ENCODE measurements at places on chromosomes 5 and 9.

- no peak for DNase-seq
Observed at GRCh38 chr9:124760719-124761118, 10.4 kb downstream of the NR6A1 start.

- no peak for DNase-seq
Observed at GRCh38 chr5:82509762-82510161, 231.6 kb upstream of the RPS23 start.

- no peak for DNase-seq
Observed at GRCh38 chr9:93567271-93567959, 9.0 kb upstream of the PHF2 start.

- DNase-seq = no peak
Observed at GRCh38 chr5:23352446-23352845, 155.0 kb upstream of the PRDM9 start.

GRCh38 chr5:37370550-37370863, 399 bp downstream of the NUP155 start:
- DNase-seq = no peak

DNA sequence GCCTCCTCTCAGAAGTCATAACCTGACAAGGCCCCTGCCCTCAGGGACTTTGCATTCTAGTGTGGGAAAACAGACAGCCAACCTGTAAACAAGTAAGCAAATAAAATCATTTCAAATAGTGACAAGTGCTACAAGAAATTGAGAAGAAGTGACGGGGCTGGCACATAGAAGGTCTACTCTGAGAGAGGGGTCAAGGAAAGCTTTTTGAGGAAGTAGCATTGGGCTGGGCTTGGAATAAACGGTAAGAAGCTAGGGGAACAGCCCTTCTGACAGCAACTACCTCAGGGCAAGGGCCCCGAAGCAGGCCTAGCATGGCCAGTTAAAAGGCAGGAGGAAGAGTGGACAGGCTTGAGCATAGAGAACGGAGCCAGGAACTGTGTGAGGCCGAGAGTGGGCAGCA, 4.8 kb upstream of the SLC2A8 start:
- no peak for DNase-seq

- DNase-seq = no peak
Observed at GRCh38 chr5:9182899-9183695, 362.8 kb downstream of the SEMA5A start.

- no peak for DNase-seq
Observed at GRCh38 chr9:3277200-3277599, 248.6 kb downstream of the RFX3 start.

DNA sequence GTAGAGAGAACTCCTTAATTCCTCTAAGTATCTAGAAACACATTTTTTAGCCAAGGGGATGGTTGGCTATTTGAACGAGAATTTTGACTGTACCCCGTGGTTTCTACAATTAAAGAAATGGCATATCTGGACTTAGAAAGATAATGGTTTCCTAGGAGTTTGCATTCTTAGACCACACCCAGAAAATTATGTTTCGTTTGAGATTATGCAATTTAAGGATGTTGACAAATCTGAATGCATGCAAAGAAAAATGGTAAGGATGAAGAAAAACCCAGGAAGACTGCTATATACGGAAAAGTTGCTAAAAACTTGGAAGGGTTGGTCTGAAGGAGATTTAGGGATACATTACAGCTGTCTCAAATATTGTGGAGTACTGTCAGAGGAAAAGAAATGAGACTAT, 538.5 kb upstream of the WWC1 start:
- no peak for DNase-seq

GRCh38 chr9:129166623-129167557, 11.2 kb downstream of the IER5L start:
- DNase-seq = peak; percentile 15

GRCh38 chr9:73001860-73002259, 49.0 kb upstream of the ALDH1A1 start:
- no peak for DNase-seq

DNA sequence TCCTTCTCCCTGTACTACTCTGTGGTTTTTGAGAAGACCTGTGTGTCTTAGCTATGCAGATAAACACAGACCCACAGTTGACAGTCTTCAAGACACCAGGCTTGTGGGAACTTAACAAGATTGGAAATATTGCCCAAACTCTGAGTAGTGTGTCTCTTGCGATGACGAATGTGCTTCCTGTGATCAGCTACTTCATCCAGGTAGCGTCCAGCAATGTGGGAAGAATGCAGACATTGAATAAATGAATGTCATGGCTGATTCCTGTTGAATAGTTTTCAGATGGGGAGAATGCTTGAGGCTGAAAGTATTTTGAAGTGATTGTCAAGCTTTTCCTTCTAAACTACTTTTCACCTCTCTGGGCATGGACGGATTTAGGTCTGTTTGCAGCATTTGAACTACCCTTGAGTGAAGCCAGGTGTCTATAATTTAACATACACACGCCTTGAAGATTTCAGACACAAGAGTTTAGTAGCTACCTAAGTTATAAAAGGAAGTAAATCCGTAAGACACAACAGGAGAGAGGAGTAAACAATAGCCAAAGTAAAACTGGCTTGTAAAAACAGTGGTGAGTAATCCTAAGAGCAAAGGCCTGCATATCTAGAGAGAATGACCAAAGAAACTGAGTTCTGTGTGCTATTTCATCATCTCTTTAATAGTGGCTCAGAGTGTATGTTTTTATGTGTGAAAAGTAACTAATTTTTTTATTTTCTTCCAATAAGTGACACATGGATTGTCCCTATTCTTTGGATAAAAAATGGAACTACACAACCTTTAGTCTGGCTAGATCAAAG, 30.0 kb upstream of the ARL14EPL start:
- no peak for DNase-seq
